Nucleus accumbens (tissue), 56 donors: ENCODE measurements at places on chromosomes 2 and 18.
A peak's percentile ranks its signal among the peaks of the same experiment; 100 is the strongest.

- DNase-seq: no peak
These were observed 208.4 kb upstream of the CCDC150 start for GRCh38 chr2:196431076-196431475.

- no peak for DNase-seq
These were observed 135.3 kb downstream of the DCC start for GRCh38 chr18:52475325-52475724.

DNA sequence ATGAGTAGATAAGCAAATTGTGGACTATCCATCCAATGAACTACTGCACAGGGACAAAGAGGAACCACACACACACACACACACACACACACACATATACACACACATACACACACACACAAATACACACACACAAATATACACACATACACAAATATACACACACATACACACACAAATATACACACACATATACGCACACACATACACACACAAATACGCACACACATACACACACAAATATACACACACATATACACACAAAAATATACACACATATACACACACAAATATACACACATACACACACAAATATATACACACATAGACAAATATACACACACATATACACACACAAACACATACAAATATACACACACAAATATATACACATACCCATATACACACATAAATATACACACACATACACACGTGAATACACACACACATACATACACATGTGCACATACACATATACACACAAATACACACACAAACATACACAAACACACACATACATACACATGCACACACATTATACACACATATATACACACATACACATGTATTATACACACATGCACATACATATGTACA is 19.8 kb upstream of the EFHD1 start:
- no peak for DNase-seq

GRCh38 chr2:239717706-239718105 is 307.4 kb downstream of the NDUFA10 start:
- DNase-seq: no peak

DNA sequence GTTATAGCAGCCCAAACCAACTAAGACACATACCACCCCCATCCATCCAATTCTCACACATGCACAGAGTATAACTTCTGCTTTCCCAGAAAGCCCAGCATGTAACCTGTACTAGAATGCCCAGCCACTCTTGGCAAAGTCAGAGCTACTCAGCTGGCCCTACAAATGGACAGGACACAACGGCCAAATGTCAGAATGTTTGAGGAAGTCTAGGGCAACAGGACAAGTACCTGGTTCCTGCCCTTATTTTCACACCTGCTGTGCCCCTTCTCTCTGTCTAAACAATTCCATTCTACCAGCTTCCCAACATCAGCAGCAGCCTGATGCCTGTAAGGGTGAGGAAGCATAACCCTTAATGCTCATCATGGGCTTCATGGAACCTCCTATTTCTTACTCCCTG is 15.1 kb upstream of the BZW1 start:
- no peak for DNase-seq

DNA sequence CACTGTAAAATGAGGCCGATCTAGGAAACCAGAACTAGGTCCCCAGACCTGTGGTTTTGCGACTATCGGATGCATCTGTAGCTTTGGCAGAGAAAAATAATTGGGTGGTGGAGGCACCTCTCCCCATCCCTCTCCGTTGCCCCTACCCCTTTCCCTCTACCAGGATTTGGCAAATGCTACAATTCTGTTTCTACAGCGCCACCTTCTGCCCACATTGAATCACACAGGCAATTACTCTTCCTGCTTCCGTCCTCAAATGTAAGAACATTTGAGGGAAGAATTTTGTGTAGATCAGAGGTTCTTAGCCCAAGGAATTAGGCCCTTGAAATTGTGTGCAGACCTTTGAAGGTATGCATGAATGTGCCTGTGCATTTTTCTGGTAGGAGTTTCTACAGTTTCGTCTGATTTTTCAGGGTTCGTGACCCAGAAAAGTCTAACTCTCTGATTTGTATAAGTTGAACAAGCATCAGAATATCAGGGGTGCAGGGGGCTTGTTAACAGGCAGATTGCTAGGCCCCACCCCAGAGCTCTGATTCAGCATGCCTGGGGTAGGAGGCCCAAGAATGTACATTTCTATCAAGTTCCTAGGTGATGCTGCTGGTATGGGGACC is 11.2 kb downstream of the ATP6V1B1 start:
- peak; percentile 41 for DNase-seq

- no peak for DNase-seq
These were observed 386.6 kb downstream of the NRXN1 start for GRCh38 chr2:50645346-50645745.

- no peak for DNase-seq
These were observed 116.5 kb upstream of the ZNF804A start for GRCh38 chr2:184481865-184482264.

GRCh38 chr2:40213619-40214018 is 238.3 kb downstream of the SLC8A1 start:
- DNase-seq: no peak

DNA sequence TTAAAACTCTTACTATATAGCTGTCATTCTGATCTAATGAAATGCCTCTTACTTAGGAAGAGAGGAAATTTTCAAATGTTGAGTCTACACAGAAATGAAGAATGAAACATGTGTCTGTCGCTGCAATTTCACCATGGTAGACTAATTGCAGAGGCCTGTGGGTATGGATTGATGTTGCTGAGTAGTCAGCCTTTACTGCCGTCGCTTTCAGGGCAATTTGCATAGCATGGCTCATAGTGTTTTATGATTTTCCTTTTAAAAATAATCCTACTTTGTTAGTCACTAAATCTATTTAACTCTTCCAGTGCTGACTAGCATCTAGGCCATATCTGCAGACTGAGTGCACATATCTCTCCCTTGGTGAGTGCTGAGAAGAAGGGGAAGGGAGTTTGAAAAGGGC is 819.2 kb downstream of the SATB2 start:
- DNase-seq: no peak

DNA sequence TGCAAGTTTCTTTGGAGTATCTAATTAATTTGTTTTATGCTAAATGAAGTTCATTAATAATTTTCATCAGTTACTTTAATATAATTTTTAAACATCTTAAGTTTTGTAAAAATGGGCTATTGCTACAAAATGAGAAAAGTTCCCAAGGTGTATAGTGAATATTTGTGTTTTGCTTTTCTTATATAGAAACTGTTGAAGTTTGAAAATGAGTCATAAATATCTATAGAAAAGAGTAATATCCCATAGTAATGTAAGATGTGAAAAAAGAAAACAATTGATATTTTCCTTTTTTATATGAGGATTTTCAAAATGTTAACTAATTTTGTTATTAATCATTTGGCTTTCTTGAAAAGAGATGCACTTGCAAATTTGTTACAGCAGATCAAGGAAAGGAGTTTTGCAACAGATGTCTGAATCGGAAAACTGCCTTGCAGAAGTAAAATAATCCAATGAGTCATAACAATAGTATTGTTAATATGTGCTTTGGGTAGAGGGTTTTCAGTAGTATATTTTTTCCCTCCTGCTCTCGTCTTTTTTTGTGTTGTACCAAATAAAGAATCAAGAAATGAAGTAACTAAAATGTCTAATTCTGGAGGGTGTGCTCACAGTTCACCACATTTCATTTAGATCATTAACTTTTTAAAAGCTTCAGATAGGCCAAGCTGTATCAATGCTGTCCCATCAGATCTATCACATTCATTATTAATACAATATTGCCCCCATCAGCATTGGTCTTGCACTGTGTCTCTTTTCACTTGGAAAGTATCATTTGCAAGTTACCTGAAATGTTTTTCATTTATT is 15.5 kb downstream of the DUSP19 start:
- DNase-seq: no peak

- DNase-seq: no peak
These were observed 263.9 kb downstream of the LTBP1 start for GRCh38 chr2:33210626-33211025.

DNA sequence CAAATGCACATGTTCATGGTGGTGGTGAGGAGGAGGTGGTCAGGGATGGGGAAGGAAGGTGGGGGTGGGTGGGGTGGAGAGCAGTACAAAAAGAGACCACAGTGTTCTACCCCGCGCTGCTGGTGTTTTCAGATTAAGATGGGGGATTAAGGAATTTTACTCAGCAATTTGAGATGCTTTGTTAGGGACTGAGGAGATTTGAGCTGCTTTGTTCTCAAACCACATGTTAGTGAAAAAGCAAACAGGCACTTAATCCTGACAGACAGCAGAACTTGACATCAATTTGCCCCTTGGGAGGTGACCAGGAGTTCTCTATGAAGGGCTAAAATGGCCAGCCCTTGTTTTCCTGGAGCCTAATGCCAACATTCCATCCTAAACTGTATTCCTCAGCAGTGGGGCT is 244.5 kb downstream of the MEIS1 start:
- DNase-seq: no peak

DNA sequence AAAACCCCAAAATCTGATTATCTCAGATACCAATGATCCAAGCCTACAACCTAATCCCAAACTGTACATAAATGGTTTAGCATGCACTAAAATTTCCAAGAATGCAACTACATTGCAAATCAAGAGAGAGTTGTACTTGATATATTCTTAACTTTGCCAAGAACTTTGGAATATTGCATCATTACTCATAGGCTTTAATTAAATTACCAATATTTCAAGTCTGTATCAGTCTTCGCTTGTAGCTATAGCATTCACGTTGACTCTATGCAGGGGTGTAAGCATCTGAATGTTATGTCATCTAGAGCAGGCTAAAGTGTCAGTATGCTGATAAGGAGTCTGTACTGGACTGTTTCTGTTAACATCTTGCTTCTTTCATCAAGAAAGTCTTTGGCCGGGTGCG is 56.3 kb downstream of the FOXI3 start:
- no peak for DNase-seq
